ENCODE measurements at places on chromosomes 1 and 21.
A peak's percentile ranks its signal among the peaks of the same experiment; 100 is the strongest.

DNA sequence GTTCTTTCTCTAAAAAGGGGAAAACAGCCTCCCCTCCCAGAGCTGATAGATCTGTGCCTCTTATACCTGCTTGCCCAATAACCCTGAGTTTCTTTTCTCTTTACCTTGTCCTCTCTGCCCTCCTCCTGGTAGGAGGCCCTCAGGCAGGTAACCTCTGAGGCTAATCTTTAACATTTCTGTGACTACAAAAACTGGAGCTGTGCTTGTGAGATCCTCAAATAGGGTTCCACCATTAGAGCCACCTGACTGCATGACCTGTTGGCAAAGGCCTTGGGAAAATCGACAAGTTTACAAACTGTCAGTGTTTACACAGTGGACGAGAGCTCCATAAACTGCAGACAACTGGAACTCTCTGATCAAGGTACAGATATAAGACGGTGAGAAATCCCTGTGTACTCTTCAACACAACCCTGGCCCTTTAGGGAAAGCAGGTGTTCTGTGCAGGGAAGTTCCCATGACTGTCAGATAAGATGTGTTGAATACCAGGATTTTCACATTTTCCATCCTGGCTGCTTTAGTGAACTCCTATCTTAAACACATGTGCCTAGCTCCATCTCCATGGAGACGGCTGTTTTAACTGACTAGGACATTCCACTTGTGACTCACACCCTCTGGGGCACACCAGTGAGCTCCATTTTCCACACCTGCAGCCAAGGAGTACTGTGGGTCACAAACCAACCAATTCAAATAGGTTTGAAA, 38.3 kb downstream of the ECE1 start:
- DNase-seq: no peak

GRCh38 chr21:16072221-16072620, 342.4 kb downstream of the USP25 start:
- DNase-seq: no peak

DNA sequence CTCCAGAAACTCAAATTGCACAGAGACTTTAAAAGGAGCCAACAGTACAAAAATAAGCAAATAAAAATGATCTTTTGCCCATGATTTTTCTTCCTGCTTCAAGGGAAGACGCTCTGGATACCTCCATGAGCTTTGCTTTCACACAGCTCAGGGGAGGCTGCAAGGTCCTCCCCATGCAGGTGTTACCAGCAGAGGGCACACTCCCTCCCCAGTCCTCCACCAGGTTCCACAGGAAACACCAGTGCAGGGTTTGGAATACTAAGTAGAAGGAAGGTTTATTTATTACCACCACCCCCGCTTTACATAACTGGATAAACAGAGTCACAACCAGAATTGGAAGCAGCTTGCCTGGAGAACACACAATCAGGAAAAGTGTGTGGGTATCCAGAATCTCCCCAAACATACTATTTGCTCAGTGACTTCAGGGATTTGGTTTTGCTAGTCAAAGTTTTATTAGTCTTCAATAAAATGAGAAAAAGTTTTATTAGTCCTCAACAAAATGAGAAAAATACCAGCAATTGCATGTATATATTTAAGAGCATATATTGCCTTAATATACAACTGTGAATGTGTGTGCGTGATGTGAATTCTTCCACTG, 37.3 kb downstream of the HSD3B1 start:
- DNase-seq: no peak

GRCh38 chr1:228046421-228047182, 35.9 kb upstream of the ARF1 start:
- DNase-seq: no peak

- DNase-seq: no peak
These were observed 500 bp upstream of the PEA15 start for GRCh38 chr1:160204526-160205241.

DNA sequence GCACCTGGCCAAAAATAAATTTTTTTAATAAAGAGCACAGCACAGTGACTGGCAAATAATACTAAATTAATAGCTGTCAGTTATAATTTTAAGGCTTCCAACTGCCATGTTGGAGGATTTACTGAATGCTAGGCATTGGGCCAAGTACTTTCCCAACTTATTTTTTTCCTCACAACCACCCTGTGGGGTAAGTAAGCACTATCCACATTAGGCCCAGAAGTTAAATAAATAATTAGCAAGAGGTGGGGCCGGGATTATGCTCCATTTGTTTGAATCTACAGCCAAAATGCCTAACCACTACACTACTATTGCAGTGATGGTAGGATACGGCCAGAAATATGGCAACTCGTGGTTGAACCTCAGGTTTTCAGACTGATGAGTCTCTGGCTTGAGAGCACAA, 4.6 kb upstream of the TRNAU1AP start:
- no peak for DNase-seq

DNA sequence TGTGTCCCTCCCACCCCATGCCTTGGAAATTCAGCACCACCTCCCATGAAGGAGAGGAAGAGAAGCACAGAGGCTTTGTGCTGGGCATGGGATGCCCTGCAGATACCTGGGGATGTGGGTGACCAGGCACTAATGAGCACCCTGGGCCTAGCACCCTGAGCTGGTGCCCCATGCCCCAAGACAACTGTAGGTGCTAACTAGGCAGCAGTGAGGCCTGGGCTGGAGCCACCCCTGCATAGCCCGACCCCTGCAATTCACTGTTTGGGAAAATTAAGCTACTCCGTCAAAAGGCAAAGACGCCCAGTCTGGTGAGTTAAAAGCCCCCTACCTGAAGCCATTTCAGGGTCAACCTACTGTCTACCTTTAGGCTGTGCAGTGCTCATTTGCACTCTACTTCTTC, 5.4 kb downstream of the KCNA2 start:
- DNase-seq: no peak

DNA sequence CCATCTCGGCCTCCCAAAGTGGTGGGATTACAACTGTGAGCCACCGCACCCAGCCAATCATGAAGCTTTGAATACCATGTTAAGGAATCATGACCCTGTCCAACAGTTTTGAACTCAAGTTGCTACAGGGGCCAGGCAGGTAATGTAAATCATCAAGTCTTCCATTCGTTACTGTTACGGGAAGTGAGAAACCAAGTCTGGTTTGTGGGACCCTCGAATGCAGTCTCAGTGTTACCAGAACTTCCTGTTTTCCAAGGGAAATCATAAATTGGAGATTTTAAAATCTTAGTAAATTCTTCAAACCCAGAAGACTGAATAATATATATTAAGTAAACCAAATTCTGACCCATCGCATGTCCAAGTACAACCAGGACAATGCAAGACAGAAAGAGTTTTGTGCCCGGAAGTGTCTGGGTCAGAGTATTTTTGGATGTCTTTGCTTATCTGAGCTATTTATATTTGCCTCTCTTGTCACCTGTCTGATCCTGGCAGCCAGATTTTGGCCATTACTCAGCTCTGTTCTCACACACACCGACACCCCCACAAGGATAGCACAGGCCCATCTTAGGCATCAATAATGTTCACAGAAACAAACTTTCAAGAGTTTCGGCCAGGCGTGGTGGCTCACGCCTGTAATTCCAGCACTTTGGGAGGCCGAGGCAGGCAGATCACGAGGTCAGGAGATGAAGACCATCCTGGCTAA, 8.8 kb downstream of the ATP5IF1 start:
- DNase-seq: no peak

DNA sequence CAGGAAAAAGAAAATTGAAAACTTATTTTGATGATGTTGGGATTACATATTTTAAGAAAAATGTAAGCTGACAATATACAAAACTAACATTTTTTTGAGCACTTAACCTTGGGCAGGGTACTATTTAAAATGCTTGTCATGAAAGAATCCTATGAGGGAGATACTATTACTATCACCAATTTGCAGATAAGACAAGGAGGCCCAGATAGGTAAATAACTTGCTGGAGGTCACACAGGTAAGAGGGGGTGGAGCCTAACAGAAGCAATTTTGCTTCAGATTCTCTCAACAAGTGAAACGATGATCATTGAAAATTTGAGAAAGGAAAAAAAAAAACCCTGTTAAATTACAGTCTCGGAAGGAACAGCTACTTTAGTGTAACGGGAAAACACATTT, 1.2 kb downstream of the GART start:
- DNase-seq: no peak

- no peak for DNase-seq
These were observed 64.7 kb upstream of the NGF start for GRCh38 chr1:115402753-115403184.

- DNase-seq: no peak
These were observed 93.2 kb upstream of the AJAP1 start for GRCh38 chr1:4561205-4561604.

DNA sequence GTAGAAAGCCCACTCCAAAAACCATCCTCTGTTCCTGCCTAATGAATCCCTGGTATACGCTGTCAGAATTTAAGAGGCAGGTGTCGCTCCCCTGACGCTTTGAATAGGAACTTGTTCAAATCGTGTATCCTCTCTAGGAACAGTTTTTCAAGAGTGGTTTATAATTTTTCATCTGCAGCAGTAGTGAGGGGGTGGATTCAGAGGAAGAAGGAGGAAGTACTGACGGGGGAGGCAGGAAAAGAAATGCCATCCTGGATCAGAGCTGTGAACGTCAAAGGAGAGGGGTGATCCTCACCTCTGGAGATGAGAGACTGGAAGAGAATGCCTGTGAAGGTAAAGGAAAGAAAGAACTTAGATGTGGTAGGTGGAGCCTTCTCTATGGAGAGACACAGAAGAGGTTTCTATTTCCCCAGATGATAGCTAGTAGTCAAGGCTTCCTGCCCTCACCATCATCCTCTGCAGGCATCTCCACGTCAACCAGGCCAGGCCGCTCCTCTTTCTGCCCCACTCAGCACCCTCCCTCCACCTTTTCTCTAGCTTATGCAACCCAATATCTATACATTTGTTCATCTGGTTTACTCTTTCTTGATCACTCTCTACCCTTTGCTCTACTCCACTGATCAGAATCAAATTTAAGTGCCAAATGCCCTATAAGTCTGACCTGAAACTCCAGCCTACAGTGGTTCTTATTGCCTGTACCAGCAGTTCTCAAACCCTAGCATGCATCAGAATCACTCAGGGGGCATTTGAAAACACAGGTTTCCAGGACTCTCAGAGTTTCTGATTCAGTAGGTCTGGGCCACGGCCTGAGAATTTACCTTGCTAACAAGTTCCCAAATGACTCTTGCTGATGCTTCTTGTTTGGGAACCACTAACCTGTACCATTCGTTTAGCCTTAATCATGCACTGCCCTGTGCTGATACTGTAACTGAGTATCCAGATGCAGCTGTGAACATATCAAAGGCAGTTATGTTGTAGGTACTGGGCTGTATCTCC, 13.1 kb upstream of the BCL9 start:
- DNase-seq: no peak

- no peak for DNase-seq
These were observed 82.3 kb downstream of the DENND1B start for GRCh38 chr1:197692965-197693364.

DNA sequence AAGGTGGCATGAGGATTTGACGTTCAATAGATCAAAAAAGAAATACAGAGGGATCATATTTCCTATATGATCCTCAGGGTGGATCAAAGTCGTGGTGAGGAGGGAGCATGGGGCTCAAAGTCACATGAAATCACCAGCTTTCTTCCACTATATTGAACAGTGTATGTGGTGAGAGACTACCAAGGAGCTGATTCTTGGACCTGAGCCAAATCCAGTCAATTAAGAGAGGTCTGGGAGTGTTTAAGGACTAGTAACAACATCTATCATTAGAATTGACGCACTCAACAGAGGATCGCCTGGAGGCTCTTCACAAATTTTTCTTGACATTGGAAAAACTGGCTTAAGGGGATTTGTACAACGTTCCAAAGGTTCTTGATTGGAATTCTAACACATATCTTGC, 267.7 kb upstream of the PROX1 start:
- no peak for DNase-seq

DNA sequence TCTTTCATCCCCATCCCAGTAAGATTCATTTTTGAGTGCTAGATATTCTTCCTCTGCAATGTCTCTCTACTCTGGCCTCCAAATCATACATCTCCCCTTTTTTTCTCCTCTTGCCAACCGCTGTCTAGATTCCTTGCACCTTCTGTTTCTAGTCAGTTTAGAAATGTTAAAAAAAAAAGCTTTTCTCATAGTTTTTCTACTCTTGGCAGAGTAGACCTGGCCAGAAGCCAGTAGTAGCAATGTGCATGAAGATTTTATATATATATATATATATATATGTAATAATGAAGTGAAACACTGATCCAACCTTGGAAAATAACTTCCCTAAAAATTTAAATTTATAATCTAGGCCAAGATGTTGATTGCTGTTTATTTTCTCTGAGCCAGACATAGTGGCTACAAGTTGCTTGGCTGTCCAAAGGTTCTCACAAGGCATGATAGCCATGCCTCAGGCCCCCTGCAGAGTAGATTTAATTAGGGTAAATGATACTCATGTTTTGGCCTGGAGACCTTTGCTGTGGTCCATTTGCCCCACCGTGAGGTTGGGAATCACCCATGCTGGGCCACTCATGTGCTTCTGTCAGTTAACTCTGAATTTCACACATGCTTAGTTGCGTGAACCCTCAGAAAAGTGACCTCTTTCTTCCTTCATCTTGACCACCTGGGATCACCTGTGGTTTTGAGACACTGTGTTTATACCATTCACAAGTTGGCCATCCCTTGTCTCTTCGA, 103.4 kb upstream of the KCNE2 start:
- no peak for DNase-seq

DNA sequence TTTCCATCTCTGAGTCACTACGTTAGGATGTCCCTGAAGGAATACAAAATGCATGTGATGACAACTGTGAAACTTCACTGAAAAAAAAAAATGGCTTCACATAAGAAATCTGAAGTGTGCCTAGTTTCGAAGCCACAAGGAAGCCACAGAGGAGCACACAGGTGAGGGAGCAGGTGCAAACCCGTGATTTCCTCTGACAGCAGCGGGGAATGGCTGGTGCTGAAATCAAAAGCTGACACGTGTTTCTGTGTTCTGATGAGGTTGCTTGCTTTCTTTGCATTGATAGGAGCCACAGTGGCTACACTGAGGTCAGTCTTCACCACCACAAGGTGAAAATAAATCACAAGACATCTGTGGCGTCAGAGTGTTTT, 105.7 kb upstream of the TLR5 start:
- DNase-seq: no peak

DNA sequence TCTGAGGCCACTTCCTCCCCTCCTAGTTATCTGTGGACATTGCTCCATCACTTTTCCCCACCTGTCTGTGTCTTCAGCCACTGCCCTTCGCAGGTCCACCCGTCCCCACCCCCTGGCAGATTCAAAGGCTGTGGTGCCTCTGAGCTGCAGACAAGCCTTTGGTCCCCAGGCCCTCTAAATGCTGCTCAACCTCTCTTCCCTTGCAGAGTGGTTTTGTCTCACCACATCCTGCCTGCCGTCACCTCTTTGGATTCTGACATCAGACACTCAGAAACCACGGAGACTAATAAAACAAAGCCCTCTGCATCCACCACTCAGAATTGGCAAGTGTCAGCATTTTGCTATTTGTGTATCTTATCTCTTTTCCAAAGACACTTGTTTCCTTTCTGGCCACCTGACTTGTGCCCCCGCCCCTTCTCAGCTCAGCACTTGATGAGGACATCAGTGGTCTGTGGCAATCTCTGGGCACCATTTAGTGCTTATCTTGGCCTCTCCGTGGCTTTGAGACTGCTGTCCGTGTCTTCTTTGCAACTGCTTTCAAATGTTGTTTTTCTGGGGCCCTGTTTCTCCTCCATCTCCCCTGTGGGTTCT, 7.7 kb downstream of the CNIH3 start:
- peak; percentile 51 for DNase-seq
